ENCODE measurements at places on chromosomes 3 and 15.

DNA sequence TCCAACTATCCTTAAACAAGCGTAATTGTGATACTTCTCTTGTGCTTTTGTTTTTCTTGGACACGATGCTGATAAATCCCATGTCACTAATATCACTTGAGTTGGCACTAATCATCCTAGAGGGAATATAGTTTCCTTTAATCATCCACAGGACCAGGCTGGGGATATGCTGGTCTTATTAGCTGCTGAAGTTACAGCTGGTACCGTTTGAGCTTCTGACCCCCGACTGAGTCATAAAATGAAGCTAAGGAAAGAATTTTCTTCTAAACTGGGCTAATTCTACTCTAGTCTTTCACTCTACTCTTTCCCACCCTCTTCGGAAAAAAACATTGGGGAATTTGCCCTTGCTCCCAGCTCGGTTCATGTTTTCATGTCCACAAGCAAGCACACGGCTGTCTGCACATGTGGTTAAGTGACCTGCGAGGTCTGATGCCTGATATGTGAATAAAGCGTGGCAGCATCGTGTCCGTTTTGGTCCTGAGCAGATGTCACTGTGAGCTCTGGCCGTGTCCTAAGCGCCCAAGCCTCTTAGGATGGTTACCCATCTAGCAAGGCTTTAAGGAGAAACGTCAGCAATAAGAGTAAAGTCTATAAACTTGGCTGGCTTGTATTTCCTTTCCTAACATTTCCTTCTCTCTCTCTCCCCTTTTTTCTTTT, 223.7 kb downstream of the ITPR1 start:
- no peak for DNase-seq

DNA sequence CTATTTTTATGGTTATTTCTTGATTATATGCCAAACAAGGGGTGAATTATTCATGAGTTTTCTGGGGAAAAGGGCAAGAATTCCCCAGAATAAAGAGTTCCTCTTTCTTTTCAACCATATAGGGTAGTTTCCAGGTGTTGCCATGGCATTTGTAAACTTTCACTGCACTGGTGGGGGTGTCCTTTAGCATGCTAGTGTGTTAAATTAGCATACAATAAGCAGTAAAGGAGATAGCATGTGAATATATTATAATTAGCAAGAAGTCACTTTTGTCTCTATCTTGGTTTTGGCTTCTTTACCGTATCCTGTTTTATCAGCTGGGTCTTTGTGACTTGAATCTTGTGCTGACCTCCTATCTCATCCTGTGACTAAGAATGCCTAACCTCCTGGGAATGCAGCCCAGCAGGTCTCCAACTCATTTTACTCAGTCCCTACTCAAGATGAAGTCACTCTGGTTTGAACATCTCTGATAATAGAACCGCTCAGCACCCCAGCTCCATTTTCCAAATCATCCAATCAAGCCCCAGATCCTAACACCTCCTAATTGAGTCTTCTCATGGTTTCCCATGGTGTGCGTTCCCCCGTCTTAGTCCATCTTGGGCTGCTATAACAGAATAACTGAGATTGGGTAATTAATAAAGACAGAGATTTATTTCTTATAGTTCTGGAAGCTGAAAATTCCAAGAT, 3.4 kb upstream of the SELENOT start:
- DNase-seq, result no peak

GRCh38 chr3:148238421-148238821, 459.3 kb upstream of the AGTR1 start:
- DNase-seq, result no peak

- no peak for DNase-seq
Observed at GRCh38 chr3:149316437-149316836, 17.0 kb downstream of the TM4SF18 start.

- no peak for DNase-seq
Observed at GRCh38 chr3:86481031-86481430, 509.9 kb downstream of the VGLL3 start.

GRCh38 chr3:106789276-106789675, 588.0 kb upstream of the CCDC54 start:
- DNase-seq, result no peak

GRCh38 chr15:56805466-56806147, 72.3 kb upstream of the ZNF280D start:
- no peak for DNase-seq

GRCh38 chr3:164524201-164524600, 554.1 kb downstream of the SI start:
- no peak for DNase-seq

- peak; percentile 51 for DNase-seq
Observed at GRCh38 chr15:81480645-81481053, 106.6 kb upstream of the TMC3 start.

- no peak for DNase-seq
Observed at GRCh38 chr15:25787855-25788520, 75.1 kb downstream of the ATP10A start.

- DNase-seq, result no peak
Observed at GRCh38 chr3:53082736-53083135, 36.9 kb upstream of the SFMBT1 start.

DNA sequence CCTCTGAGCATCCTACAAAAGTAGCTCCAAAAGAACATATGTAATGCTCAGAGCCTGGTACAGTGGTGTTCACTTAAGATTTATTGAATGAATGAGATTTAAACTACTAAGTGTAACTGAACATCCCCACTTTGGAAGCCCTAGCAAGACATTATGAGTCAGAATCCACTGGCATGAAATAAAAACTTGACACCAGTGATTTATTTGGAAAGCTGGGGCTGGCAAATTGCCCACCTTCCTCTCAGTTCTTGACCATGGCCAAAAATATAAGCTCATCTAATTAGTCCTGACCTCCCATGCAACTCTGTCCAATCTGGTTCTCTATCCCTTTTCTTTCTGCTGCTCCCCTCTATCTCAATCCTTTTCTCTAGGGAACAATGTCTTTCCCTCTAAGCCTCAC, 418.0 kb downstream of the PLCL2 start:
- no peak for DNase-seq

GRCh38 chr3:95319921-95320494, 1257.1 kb downstream of the NSUN3 start:
- no peak for DNase-seq

All from COR-L47 (cell line).